RPMI7951 (cell line): ENCODE measurements at places on chromosomes 5 and 9.

GRCh38 chr9:5832538-5833529, at the start of gene ERMP1:
TSS of gene ERMP1 (minus strand) at chr9:5833117. CDS start at chr9:5833027, 90 bp downstream.
- peak; percentile 81 for DNase-seq

- no peak for DNase-seq
Measured at GRCh38 chr5:38468978-38469706, 87.3 kb downstream of the LIFR start.

DNA sequence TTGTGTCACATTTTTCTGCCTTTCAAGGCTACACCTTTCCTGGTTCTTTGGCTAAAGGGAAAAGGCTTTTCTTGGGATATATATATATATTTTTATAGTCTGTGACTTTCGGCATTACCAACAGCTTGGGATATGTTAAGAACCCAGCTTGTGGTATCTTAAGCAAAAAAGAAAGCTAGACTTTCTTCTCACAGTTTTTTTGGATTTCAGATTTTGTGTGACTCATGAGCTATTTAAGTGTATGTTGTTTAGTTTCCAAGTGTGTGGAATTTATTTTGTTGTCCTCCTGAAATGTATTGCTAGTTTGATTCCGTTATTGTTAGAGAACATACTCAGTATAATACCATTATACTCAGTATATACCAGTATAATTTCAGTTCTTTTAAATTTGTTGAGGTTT, 64.8 kb downstream of the ERCC6L2 start:
- DNase-seq, result no peak

- DNase-seq, result no peak
Measured at GRCh38 chr5:151820271-151820670, 48.5 kb downstream of the G3BP1 start.

DNA sequence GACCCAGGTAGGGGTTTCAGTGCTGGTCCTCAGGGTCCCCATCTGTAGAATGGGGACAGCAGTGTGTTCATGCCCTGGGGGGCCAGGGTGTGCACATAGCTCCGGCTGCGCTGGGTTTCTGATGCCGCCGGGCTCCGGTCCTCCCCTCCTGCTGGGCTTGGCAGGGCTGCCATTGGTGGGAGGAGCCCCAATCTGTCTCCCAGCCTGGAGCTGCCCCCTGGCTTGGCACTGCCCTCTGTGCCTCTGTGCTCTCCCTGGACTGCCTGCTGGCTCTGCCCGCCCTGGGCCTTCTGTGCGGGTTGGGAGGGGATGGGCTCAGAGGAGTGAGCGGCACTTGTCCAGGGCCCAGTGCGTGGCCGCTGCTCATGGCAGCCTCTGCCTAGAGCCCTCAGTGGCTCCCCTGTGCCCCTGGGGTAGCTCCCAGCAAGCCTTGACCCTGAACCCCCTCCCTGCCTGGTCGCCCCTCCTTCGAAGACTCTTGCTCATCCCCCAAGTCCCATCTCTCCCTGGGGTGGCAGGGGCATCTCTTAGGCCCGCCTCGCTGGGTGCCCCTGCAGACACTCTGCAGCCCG, 35.7 kb downstream of the RXRA start:
- DNase-seq, result no peak

DNA sequence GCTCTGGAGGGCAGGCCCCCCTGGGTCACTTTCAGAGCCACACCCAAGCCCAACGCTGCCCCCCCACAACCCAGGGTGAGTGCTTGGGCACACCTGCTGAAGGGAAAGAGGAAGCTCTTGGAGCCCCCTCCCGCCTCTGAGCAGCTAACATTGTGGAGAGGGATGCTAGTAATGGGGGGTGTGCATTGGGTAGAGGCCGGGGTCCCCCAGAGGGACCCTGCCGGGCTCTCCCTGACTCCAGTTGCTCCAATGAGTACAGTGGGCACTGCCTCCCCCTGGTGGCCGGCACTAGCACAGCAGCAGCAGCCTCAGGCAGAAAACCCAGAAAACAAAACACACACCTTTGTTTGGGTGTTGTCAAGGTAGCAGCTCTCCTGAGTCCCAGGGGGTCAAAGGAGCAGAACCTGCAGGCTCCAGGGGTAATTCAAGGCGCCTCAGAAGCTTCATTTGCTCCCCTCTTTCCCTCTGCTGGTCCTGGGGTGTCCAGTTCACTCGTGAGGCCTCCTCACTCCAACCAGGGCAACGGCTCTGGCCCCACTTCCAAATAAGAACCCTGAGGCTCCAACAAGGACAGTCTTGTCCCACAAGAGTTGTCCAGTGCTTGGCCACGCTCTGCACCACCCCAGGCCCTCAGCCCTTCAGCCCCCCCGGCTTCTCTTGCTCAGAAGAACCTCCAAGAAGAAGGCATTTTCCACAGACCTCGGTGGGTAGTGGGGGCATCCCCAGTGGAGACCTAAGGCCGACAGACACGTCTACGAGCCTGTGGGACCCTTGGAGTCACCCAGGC, 16.1 kb downstream of the GBGT1 start:
- DNase-seq, result peak; percentile 37

GRCh38 chr9:11063263-11063662, 450.5 kb upstream of the PTPRD start:
- no peak for DNase-seq

GRCh38 chr5:53191548-53192165, 82.1 kb upstream of the MOCS2 start:
- DNase-seq, result no peak

- DNase-seq, result no peak
Measured at GRCh38 chr9:127142931-127143464, 20.6 kb upstream of the ANGPTL2 start.

DNA sequence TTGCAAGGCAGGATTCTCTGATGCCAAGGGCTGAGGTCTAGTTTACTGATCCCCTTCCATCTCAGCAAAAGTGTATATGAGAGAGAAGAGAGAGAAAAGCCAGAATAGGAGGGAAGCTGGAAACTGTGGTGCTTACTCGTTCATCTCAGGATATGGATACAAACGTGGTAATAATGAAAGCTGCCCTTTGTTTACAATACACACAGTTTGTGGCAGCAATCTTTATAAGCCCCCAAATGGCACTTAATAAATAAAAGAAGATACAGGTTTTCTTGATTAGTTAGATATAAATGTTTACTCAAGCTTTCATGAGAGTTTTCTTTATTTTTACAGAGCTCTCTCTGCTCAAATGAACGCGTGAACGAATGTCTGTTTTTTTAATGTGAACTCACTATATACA, 57.7 kb downstream of the PRDM6 start:
- no peak for DNase-seq

- no peak for DNase-seq
Measured at GRCh38 chr9:127014910-127015540, 100.4 kb downstream of the RALGPS1 start.

GRCh38 chr9:92807031-92807756, 42.6 kb upstream of the BICD2 start:
- no peak for DNase-seq

- DNase-seq, result no peak
Measured at GRCh38 chr9:13552606-13553215, 273.2 kb upstream of the MPDZ start.

- DNase-seq, result no peak
Measured at GRCh38 chr9:95626885-95627558, 110.3 kb upstream of the PTCH1 start.

GRCh38 chr5:66742896-66743247, 146.7 kb downstream of the MAST4 start:
- no peak for DNase-seq

- no peak for DNase-seq
Measured at GRCh38 chr5:147626464-147626863, 116.6 kb upstream of the DPYSL3 start.

- no peak for DNase-seq
Measured at GRCh38 chr5:15014809-15015208, 143.2 kb upstream of the ANKH start.

DNA sequence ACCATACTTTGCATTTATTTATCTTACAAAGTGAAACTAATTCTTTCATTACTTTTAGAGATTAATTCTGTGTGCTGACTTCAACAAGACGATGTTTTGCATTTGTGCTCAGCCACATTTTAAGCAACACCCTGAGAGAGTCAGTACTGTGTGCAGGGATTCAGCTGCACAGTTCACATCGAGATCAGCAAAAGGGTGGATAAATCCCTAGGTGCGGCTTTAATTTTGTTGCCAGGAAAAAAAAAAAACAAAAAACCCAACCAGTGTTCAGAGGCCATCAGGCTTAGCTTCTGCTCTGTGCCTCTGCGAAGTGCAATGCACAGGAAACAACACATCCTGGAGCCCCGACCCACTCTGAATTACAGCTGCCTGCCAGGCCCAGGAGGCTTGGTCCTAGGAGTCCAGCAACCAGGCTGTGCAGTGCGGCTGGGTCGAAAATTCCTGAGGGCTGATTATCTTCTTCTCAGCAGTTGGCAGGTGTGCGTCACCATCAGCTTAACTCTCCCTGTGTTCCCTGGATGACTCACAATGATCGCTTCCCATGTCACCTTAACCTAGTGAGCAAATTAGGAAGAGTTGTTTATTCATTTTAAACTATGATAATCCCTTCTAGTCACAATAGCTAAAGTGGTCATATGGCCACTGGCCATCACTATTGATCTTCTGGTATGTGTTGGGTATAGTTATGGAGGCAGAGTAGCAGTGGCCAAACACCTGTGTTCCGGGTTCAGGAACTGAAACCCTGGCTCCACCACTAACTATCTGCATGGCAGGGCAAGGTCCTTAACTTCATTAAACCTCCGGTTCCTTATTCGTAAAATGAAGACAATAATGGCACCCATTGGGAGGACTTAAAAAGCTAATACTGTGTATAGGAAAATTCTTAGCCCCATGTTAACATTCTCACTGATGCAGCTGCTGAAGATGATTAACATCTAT, 31.2 kb upstream of the NDUFB6 start:
- DNase-seq, result no peak

- no peak for DNase-seq
Measured at GRCh38 chr5:150035139-150035895, 34.8 kb downstream of the HMGXB3 start.

GRCh38 chr9:134034215-134035040, 9.1 kb downstream of the BRD3OS start:
- DNase-seq, result no peak

- no peak for DNase-seq
Measured at GRCh38 chr9:93180938-93181337, 3.0 kb upstream of the WNK2 start.

- DNase-seq, result no peak
Measured at GRCh38 chr5:54946306-54946819, 39.0 kb downstream of the ESM1 start.

GRCh38 chr5:132355140-132355765, 14.3 kb upstream of the SLC22A5 start:
- no peak for DNase-seq
